ENCODE measurements at places on chromosomes 1 and 21.

- no peak for DNase-seq
Measured at GRCh38 chr1:96515925-96516324, 205.7 kb upstream of the PTBP2 start.

- no peak for DNase-seq
Measured at GRCh38 chr1:226733304-226733703, 5.8 kb downstream of the ITPKB start.

DNA sequence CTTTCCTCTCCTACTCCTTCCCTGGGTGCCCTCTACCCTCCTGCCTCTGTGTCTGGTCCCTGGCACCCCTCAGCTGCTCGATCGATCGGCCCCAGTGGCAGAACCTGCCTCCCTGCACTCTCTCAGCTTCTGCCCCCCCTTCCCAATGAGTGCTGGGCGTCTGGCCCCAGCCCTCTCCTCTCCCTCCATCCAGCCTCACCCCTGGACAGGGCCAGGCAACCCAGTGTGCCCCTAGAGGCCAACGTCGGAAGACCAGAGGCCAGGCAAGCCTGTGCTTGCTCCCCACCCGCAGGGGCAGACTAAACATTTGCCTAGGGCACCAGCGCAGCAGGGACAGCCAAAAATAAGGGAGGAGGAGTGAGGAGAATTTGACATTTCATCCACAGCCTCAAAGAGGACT lies 43.5 kb downstream of the LGR6 start:
- DNase-seq, result no peak

DNA sequence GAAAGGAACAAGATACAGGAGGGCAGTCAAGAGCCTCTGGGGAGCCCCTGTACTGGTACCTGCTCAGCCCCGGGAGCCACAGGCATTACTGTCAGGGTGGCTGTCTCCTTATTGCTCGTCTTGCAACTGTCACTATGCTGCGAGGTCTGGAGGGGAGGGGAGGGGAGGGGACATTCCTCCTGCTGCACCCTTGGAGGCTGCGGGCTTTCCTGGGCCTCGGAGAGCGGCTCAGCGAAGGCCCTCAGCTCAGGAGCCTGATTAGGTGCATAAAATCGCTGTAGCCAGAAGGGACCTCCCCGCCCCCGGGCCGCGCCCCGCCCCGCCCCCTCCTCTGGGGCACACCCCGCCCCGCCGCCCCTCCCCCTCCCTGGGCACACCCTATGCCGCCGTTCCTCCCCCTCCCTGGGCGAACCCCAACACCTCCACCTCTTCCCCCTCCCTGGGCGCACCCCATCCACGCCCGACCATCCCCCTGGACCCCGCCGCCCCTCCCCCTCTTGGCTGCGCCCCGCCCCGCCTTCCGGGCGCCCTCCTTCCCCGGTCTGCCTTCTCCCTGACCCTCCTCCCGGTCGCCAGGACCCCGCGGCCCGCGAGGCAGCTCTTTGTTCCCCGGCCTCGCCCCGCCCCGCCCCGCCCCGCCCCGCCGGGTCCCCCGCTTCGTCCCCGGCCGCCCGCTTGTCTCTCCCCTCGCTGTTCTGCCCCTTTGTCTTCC lies 35.5 kb downstream of the CACHD1 start:
- peak; percentile 43 for DNase-seq

DNA sequence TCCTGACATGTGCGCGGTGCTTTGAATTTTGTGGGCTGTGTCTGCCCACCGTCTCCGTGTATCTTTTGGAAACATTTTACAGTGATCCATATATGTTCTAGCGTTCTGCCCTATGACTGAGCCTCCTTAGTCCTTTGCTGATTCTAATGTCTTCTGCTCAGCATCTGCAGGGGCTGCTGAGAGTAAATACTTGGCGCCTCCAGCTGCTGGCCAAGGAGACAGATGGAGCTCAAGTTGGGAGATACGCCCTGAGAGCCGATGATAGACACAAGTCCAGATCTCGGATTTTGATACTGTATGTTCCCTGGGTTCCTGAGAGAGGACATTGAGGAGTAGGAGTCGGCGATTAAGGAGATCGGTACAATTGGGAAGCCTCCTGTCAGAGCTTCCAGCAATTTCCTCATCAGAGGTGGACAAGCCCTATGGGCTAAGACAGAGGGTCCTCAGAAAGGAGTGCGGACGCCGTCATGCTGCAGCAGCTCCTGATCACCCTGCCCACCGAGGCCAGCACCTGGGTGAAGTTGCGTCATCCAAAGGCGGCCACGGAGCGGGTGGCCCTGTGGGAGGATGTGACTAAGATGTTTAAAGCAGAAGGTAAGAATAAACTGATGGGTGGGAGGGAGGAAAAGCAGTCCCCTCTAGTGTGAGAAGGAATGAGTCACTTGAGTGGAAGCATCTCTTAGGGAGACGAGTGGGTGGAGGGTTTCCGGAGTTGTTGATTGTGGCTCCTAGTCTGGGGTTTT lies 390 bp downstream of the ZFP69B start:
- DNase-seq, result peak; percentile 71

DNA sequence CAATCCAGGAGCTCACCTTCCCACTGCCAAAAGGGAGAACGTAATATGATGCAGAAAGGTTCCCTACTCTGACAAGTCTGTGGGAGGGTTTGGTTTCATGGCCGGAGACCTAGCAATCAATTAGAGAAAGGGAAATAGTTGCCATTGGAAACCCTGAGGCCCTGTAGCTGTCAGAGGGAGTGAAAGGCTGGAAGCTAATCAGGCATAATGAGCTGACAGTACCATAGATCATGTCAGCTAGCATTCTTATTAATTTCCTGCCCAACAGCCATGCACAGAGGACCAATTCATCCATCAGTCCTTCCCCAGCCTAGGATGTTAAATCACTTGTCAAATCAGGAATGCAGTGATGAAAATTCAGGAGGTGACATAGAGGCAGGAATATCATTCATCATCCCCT lies 527.3 kb downstream of the PLPP3 start:
- no peak for DNase-seq

DNA sequence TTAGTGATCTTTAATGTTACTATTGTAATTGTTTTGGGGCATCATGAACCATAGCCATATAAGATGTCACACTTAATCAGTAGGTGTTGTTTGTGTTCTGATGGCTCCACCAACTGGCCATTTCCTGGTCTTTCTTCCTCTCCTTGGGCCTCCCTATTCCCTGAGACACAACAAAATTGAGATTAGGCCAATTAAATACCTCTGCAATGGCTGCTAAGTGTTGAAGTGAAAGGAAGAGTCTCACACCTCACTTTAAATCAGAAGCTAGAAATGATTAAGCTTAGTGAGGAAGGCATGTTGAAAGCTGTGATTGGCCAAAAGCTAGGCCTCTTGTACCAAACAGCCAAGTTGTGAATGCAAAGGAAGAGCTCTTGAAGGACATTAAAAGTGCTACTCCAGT lies 30.7 kb downstream of the PPP2R5A start:
- no peak for DNase-seq

- DNase-seq, result no peak
Measured at GRCh38 chr21:35606146-35606545, 454.2 kb downstream of the SETD4 start.

DNA sequence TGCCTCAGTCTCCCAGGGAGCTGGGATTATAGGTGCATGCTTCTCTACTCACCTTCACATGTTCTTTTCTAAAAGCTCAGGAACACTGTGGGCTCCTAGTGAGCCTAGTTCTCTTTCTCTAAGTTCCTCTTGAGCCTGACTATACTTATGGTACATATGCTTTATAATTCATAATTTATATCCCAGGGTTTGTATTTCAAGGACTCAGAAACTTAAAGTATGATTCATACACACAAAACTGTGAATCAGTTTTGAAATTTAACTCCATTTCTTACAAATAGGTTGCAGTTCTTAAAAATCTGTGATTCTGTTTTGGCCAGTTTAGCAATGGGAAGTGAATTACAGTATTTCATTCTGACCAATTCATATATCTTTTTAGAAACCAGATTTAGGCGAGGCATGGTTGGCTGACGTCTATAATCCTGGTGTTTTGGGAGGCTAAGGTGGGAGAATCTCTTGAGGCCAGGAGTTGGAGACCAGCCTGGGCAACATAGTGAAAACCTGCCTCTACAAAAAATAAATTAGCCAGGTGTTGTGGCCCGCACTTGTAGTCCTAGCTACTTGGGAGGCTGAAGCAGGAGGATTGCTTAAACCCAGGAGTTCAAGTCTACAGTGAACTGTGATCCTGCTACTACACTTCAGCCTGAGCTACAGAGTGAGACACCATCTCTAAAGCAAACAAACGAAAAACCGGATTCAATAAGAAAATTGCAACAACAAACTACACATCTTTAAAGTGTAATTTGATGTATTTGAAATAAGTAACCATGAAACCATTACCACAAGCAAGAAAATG lies 15.6 kb downstream of the RASAL2 start:
- no peak for DNase-seq

DNA sequence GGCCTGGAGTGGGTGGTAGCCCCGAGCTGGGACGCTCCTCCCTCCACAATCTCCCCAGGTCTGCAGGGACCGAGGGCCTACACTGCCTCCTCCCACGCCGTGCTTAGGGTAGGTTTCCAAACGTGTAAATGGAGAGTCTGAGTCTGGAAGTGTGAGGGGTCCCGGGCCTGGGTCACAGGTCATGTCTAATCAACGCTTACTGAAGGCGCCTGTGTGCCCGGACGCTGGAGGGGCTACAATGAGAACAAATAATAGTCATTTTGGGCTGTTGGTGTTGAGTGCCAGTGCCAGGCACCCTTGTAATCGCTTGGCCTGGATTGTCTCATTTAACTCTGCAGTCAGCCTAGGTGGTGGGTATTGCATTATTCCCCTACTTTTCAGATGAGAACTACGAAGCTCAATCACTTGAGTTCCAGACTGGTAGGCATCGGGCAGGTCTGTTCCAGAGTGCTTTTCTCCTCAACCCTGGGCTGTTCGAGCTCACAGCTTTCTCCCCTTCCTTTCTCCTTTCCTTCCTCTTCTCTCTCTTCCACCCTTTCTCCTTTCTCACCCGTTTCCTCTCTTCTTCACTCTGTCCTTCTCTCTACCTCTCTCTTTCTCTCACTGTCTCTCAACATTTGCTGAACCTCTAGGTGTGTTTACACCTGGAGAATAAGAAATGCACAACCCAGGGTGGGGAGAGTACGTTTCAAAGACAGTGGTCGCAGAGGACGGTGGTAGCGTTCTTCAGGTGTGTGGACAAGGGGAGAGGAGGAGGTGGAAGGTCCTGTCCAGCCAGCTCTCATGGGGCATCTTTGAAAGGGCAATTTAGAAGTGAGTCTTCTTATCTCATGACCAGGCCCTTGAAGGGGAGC lies 883 bp downstream of the SLC66A1 start:
- no peak for DNase-seq

- DNase-seq, result no peak
Measured at GRCh38 chr1:65772607-65773006, 20.1 kb upstream of the PDE4B start.

DNA sequence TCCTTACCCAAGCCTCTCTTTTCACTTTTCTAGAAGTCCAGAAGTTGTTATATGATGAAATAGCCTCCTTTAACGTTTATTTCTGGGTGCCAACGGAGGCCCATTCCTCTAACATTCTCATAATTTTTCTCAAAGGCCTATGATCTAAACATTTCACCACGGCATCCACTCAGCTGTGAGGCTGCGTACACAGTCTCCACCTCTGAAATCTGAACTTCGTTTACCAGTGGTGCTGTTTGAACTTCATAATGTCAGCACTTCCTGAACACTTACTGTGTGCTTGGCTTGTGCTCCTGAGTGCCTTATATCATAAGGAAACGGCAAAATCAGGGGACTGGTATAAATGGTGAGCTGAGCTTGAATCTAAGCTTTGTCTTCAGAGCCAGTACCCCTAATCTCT lies 12.0 kb upstream of the RBP7 start:
- no peak for DNase-seq

DNA sequence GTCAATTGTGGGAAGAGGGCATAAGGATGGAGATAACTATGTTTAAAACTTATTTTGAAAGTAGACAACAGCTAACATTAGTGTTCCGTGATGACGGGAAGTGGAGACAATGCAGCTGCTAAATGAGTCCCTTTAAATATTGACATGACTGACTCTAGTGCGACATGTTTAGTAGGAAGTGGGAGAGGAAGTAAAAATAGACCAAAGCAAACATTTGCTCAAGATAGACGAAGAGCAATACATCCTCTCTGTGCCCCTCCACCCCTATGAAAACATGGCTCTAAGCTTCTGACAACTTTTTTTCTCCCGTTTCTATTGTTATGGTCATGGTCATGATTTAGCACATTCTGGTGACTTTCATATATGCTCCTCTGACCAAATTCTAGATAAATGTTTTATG lies 60.0 kb upstream of the HMCN1 start:
- no peak for DNase-seq

DNA sequence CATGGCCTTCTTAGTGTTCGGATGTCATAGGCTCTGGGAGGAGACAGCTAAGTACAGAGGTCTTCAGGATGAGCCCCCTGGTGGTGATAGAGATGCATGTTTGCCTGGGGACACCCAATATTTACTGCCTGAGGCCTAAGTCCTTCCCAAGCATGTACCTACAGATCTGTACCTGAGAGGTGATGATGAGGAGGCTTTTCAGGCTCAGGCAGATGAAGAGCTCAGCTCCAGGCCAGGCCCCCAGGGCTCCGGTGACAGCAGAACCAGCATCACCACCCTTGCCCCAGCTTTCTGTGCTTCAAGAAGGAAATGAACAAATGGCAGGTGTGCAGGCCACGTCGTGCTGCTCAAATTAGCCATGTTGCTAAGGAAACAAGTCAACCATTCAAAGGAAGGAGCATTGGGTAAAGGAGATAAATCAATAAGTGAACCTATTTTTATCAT lies 21.1 kb downstream of the CACNA1E start:
- DNase-seq, result no peak

DNA sequence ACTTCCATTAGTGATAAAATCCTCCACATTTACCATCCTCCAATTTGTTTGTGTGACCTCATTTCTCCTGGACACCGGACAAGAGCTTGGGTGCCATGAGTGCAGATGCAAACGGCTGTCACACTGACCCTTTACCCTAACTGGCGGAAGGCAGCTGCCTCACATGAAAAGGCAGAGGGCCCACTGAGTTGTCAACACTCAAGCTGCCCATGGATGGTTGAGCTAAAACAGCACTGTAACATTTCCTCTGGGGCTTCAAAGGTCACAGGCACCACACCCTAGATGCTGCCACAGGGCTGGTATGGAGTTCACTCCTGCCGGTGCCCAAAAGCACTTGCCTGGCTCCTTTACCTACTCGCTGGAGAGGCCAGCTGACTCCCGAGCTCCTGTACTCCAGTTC lies 653.4 kb downstream of the KCNT2 start:
- DNase-seq, result no peak

DNA sequence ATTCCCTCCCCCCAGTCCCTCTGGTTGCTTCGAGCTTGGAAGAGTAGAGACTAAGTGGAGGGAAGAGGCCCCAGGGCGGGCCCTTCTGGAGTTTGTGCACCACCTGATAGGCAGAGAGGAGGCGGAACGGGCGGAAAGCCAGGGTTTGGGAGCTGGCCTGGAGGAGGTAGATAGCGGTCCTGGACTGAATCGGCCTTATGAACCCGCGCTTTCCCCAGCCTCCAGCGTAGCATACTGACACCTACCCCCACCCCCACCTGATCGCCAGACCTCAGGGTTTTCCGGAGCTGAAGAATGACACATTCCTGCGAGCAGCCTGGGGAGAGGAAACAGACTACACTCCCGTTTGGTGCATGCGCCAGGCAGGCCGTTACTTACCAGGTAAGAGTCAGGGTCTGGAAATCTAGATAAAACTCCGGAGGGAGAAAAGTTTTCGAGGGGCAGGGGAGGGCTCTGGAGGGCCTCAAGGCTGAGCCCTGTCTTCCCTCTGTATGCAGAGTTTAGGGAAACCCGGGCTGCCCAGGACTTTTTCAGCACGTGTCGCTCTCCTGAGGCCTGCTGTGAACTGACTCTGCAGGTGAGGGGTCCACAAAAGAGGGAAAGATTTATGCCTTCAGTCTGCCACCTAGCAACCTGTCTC lies 705 bp downstream of the UROD start:
- DNase-seq, result no peak

Measured in stimulated activated CD4-positive, alpha-beta T cell treated with anti-CD3 and anti-CD28 coated beads, Interleukin-1b, Interleukin-23, amount 100 ng/mL, for 4 hours (primary cell).